ENCODE measurements at places on chromosomes 13 and 19. TPM values are rescaled to one million over a fixed set of nuclear protein-coding genes. Genes with fewer than 3 reads are reported as not detected.
A peak's percentile ranks its signal among the peaks of the same experiment; 100 is the strongest.

The PRSS57 gene
- not detected for total RNA-seq

The ZNF628 gene
- total RNA-seq, result 3.9 TPM

The CASP14 gene
- total RNA-seq, result not detected

The ZNF491 gene
- total RNA-seq, result not detected

The SLC6A16 gene
- 0.85 TPM for total RNA-seq

The ZFP28 gene
- total RNA-seq, result 4.7 TPM

The TTC9B gene
- total RNA-seq, result not detected

The PROZ gene
- total RNA-seq, result not detected

DNA sequence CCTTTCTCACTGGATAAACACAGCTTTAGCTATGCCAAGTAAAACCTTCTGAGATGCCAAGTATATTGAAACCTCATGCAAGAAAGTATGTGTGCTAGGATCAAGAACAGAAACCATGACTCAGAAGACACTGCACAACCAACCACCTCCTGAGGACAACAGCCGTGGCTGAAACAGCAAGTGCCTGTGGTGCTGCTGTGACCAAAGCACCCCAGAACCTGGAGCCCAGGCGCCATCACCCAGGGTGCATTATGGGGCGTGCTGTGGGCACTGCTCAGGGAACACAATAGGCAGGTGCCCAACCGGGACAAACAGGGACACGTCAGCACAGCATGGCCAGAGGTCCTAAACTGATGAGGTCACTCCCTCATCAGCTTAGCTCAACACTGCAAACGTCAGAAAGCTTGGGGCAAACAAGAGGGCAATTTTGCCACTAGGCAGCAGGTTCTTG is 101.3 kb upstream of the SLC15A1 start:
- no peak for DNase-seq

DNA sequence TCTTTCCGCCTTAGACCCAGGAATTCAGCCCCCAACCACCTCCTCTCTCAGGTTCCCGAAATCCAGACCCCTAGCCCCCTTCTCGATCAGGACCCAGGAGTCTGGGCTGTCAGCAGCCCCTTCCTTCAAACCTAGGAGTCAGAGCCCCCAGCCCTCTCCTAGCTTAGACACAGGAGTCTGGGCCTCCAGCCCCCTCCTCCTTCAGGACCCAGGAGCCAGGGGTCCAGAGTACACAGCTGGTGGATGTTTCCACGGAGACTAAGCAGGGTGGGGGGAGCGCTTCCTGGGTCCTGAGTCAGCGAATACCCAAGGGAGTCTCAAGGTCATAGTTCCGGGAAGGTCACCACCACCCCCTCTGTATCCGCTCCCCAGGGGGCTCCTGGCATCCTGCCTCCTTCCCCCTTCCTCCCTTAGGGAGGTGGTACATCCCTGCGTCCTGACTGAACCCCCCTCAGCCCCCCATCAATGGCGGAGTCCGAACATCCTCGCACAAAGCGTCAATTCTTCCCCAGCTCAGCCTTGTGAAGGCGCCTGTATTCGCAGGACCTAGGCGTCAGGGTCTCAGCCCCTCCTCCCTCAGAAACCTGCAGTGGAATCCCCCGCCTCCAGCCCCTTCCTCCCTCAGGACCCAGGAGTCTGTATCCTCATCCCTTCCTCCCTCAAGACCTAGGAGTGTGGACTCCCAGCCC is 4.6 kb downstream of the CADM4 start:
- no peak for DNase-seq

DNA sequence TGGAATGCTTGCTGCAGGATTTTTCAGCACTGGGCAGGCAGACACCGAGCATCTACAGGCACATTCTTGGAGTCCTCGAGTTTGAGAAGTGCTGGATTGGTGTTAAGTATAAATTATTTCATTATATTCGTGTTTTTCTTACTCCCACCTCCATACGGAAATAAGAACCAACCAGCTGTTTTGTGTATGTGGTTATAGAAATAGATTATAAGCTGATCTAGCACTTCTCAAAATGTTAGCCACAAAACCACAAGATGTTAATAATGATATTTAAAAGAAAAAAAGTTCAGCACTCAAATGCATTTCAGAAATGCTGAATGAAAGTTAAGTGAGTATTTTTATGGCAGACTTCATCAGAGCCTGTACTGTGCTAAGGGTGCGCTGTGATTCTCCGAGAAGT is 24.0 kb upstream of the TEX29 start:
- DNase-seq, result no peak

- no peak for DNase-seq
These were observed 675 bp downstream of the PPP1R14A start for GRCh38 chr19:38255383-38256014.

DNA sequence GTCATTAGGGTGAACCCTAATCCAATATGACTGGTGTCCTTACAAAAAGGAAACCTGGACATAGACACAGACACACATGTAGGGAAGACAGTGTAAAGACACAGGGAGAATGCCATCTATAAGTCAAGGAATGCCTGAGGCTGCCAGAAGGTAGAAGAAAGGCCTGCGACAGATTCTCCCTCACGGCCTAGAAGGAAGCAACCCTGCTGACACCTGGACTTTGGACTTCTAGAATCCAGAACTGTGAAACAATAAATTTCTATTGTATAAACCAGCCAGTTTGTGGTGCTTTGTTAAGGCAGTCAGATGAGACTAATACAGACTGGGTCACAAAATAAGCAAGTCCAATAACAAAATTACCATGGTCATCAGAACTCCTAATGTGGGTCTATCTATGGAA is 120.4 kb downstream of the ENOX1 start:
- no peak for DNase-seq

DNA sequence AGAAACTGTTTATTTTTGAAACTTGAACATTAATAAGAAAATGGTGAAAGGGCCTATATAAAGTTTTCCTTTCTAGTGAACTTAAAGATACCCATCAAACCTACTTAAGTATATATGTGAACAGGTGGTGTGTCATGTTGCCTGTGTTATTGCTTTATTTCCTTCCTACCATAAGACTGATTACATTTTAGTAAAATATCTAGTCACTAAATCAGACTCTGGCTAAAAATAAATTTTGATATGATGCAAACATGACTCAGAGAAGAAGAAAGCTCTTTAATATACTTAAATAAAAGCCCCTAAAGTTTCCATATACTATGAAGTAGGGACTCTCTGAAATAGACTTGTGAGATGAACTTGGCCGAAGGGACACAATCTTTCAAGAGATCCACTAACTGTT is 35.1 kb upstream of the FBXL3 start:
- no peak for DNase-seq

DNA sequence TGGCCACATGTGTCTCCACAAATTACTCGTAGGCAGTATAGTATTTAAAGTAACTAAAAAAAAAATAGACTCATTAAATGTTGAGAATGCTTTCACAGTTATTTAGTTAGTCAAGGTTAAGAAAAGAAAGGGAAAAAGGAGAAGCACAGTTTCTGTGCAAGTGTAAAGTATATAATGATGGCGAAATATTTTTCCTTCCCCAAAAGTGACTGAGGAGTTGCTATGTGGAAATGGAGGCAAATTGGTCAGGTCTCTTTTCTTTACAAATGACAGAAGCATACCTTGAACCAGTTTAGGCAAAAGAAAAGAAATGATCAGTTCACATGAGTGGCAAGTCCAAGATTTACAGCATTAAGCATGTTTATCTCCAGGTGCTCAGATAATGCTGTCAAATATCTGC is 18.0 kb downstream of the CSNK1A1L start:
- DNase-seq, result no peak

DNA sequence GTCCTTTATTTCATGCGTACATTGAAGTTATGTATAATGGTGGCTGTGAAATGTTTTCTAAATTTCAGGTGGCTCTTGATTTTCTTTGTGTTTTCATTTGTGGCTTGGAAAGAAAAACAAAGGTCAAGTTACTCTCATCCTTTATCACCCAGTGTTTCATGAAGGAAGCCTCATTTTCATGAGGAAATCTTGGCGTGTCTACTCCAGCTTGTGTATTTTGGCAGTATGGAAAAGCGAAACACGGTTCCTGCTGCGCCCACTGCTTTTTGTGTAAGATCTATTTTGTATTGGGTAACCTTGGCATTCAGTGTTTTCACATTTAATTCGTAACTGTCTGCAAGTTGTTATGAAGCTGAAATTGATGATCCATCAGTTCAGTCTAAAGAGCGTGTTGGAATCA is 147.0 kb upstream of the RNF113B start:
- no peak for DNase-seq

DNA sequence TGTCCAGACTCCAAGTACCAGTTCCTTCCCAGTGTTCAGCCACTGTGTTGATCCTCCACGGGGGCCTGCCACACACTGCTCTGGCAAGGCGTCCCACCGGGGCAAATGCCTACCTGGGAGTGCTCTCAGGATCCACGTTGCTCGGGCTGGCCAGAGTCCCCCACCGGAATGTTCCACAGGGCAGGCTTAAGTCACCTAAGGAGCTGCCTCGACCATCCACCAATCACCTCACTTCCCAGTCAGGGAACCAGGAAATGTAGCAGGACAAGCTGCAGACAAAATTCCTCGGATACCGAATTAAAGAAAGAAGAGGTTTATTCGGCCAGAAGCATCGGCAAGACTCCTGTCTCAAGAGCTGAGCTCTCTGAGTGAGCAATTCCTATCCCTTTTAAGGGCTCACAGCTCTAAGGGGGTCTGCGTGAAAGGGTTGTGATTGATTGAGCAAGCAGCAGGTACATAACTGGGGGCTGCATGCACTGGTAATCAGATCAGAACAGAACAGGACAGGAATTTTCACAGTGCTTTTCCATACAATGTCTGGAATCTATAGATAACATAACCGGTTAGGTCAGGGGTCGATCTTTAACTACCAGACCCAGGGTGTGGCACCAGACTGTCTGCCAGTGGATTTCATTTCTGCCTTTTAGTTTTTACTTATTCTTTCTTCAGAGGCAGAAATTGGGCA is 56.9 kb upstream of the EDNRB start:
- no peak for DNase-seq

GRCh38 chr19:36244066-36244465 is 29.2 kb downstream of the ZNF146 start:
- DNase-seq, result no peak

DNA sequence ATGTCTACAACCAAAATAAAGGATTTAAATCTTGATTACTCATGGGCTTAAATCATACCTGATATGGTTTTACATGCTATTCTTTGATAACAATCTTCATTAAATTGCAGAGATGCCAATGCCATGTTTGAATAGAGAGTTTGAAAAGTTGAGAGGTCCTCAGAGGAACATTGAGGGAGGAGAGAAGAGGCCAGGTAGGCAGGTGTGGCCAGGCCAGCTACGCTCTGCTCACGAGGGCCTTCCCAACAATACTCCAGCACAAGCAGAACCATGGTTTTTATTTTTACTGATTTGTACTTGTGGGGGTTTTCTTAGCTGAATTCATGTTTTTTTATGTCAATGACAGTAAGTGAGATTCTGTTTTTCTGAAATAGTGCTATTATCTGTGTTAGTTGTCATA is 158.1 kb upstream of the RFC3 start:
- no peak for DNase-seq

DNA sequence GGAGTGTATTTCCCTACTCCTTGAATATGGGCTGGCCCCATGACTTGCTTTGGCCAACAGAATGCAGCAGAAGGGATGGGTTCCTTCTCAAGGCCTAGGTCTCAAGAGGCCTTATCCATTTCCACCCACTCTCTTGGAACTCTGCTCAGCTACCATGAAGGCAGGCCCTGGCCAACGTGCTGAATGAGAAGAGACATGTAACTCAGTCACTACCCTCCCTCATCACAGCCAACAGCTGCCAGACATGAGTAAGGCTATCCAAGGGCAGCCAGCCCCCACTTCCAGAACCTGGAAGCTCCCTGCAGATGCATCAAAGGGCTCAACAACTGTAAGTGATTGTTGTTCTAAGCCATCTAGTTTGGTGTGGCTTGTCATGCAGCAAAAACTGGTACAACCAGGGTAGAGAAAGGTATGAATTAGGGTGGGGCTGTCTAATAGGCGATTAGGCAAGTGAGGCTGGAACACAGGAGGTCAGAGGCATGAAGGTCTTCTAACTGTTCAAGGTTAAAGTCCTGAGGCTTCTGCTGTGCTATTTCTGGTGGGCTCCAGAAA is 1.4 kb upstream of the RASL11A start:
- no peak for DNase-seq

- DNase-seq, result no peak
These were observed 1985.7 kb upstream of the PRR20A start for GRCh38 chr13:55155046-55155445.

DNA sequence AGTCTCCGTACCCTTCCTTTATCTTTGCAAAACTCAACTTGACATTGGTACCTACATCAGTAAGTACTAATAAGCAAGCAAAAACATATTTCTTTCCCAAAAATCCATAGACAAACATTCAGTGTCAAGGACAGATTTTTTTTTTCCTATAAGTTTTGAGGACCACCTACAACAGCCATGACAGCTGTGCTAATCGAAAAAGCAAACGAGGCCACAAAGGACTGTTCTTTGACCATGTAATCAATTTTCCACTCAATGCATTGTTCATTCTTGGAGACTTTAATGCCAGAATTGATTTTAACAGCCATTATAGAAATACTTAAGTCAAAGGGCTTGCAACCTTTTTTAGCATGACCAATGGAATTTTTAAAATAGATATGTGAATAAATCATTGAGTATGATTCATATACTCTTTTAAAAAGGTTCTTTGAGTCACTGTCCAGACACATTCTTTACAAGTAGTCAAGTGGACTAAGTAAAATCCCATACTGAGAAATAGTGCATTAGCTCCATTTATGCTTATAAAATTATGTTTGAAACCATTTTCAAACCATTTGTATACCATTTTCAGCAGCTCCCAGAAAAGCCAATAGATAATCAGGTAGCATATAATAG is 323.9 kb downstream of the MZT1 start:
- DNase-seq, result no peak

- DNase-seq, result peak; percentile 44
These were observed 443.9 kb downstream of the FGF9 start for GRCh38 chr13:22114630-22115311.

GRCh38 chr13:48526286-48526685 is 6.6 kb downstream of the RCBTB2 start:
- no peak for DNase-seq

GRCh38 chr13:96816261-96816660 is 178.0 kb downstream of the OXGR1 start:
- no peak for DNase-seq

DNA sequence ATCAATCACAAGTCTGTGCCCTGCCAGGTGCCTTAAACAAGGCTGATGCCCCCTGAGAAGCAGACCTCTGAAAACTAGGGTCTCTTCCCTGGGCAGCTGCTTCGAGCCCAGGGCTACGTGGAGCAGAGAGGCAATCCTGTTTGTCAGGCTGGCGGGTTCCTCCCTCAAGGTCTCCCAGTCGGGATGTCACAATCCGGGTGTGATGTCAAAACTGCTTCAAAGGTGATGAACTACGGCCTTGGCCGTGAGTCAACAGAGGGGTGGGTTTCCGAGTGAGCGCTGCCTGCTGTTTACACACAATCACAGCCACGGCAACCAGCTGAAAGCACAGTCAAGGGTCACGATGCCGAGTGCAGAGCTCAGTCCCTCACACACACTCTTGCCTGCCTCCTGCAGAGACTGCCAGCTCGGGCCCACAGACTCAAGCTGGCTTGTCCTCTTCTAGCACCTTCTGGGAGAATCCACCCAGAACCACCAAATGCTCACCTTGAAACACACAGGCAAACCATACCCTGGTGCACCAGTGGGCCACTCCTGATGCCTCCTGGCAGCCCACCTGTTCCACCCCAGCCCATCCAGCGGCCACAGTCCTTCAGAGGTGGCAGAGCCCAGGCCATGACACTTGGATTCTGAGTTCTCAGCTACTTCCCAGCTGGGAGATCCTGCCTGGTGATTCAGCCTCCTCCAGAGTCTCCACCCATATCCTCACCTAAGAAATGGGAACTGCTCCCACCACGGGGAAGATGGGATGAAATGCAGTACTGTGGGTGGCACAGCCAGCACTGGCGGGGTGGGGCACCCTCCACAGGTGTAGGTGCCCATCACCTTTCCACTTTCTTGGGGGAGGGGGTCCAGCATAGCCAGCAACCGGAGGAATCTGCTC is 6.8 kb downstream of the ELL start:
- no peak for DNase-seq
